Activated CD8-positive, alpha-beta T cell treated with anti-CD3 and anti-CD28 coated beads, Interleukin-2, amount 10 ng/mL, durations not matched to agents 7 days and 5 days (primary cell): ENCODE measurements at places on chromosomes 3 and 15. TPM values are rescaled to one million over a fixed set of nuclear protein-coding genes. Genes with fewer than 3 reads are reported as not detected.

The DNAH12 gene
- 0.05 TPM for total RNA-seq

The VPS33B gene
- 21.2 TPM for total RNA-seq

The CNTN3 gene
- not detected for total RNA-seq

The TMCO5A gene
- not detected for total RNA-seq

DNA sequence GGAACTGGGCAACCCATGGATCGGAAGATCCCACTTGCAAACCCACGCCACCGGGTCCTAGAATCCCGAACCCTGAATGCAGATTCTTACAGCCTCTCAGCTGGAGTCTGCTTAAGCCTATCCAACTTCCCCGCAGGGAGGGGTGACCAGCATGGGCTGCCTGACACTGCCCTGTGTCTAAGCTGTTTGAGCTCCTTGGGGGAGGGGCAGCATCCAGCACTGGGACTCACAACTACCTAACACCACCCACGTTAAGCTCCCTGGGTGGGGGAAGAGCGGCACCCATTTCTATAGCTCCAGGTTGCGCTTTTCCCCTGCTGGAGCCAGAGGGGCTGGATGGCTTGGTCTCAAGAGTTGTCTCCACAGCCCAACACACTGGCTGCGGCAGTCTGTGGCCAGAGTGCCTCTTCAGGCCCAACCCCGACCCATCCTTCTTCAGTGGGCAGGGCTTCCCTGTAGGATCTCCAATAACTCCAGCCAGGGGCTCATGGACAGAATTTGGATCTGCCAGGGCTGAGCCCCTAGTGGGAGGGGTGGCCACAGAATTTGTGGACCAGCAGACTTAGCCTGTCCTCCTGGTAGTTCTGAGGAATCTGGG lies 649.2 kb downstream of the TUSC7 start:
- no peak for DNase-seq

DNA sequence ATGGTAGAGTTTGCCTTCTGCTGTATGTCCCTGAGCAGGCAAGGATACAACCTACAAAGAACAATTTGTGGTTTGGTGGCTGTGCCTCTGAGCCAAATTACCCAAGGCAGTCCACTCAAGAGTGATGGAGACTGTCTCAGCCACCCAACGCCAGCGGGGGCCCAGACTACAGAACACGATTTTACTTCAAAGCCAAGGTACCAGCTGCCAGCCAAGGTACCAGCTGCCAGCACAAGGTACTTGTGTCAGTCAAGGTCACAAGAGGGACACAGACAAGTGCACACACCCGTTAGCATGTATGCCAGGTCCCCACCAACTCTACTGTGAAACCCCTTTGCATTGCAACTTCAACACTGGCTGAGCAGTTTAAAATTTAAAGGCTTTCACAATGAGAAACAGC lies 23.5 kb downstream of the COLQ start:
- no peak for DNase-seq

GRCh38 chr3:128270559-128271492 lies 117.5 kb downstream of the EEFSEC start:
- no peak for DNase-seq

GRCh38 chr3:100089812-100090668 lies 24.3 kb downstream of the FILIP1L start:
- peak; percentile 56 for DNase-seq

GRCh38 chr3:64693031-64693430 lies 5.2 kb upstream of the ADAMTS9 start:
- no peak for DNase-seq

DNA sequence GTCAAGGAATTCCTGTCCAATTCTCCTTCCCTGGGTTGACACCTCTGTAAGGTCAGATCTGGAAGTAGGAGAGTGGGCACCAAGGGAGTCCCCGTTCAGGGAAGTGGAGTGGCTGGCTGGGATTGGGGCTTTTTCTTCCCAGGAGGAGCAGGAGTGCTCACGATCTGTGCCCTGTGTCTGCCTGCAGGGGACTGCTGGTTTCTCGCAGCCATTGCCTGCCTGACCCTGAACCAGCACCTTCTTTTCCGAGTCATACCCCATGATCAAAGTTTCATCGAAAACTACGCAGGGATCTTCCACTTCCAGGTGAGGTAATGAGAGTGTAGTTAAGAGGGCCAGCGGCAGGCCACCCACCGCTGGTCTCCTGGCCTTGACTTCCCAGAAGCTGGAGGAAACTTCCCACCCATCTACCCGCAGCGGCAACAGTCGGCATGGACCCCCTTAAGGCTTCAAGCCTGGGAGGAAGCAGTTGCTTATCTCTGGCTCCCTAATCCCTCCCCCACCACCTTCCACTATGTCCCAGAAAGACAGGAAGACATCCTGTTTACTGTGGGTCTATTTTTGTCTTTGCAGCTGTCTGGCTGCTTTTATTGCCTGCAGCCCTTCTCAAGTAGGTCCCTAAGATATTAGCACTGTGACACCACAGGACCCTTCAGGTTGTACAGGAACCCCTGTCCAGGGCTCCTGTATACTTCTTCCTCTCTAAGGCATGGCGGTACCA lies 26.8 kb downstream of the CAPN3 start:
- no peak for DNase-seq

GRCh38 chr15:40871749-40872617 lies 2.1 kb downstream of the RHOV start:
- no peak for DNase-seq
